ENCODE measurements at places on chromosomes 7 and 10.

- DNase-seq, result no peak
Measured at GRCh38 chr10:118764195-118764594, 9.4 kb upstream of the CACUL1 start.

DNA sequence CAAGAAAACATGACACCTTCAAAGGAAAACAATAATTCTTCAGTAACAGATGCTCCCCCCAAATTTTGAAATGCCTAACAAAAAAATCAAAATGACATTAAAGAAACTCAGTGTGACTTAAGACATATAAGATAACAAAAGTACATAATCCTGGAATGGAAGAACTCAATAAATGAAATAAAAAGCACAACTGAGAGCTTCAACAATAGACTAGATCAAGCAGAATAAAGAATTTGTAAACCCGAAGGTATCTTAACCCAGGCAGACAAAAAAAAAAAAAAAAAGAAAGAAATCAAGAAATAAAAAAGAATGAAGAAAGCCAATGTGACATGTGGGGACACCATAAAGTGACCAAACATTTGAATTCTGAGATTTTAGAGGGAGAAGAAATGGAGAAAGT is 27.7 kb upstream of the LRRD1 start:
- DNase-seq, result no peak

DNA sequence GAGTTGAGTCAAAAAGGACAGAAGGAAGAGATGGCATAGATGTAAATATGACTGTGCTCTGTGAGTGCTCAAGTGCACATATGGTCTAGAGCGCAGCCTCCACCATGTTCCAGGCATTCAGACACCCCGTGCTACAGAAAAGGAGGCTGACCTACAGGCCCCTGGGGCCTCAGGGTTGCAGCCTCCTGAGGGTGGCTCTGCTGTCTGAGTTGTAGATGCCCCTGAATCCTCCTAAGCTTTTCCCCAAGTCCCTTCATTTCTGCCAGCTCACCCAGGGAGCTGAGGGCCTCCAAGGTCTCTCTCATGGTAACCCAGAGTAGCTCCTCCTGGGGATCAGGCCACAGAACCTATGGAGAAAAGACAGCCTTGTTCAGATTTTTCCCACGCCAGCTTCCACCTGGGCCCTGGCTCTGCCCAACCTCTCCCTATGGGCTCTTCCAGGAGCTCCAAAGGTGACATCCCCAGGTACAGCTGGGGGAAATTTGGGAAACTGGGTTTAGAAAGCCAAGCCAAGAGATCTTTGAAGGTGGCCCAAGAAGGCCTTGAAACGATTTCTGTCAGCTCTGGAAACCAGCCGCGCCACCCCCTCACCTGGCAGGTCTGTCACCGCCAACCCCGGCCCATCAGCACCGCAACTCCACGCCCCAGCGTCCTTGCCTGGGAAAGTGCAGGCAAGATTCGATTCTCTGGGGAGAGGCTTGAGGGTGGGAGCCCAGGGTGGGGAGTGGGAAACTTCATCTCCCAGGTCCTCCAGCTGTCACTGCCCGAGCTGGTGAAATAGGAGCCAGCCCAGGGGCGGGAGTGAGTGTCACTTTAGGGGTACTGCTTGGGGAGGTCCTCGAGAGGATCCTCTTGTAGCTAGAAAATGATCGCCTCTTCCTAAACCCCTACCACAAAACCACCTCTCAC is 2.4 kb downstream of the ZNF467 start:
- DNase-seq, result no peak

GRCh38 chr7:47295606-47296005 is 286.3 kb downstream of the TNS3 start:
- no peak for DNase-seq

GRCh38 chr10:34957531-34957930 is 132.6 kb downstream of the CUL2 start:
- DNase-seq, result no peak

DNA sequence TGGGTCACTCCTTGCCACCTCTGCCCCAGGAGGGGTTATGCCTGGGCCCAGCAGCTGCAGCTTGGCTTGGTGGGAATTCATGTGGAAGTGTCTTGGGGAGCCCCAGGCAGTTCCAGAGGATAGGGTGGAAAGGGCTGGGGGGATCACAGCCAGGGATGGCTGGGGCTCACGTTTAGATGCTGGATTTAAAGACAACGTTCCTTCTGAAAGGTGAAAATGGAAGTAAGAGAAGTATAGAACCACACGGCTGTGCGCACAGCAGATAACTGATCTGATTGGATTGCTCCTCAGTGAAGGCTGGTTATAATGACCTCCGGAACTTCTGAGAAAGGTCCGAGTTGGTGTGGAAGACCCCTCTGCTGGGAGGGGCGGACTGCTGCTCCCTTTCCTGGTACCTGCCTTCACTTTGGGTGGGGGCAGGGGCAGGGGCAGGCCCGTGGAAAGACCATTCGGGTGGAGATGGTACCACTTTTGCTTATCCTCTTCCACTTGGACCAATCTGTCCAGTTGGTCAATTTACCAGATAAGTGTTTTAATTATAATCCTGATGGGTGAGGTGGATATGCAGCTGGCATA is 7.9 kb upstream of the MYL7 start:
- DNase-seq, result no peak

- DNase-seq, result no peak
Measured at GRCh38 chr7:149854611-149855360, 16.6 kb downstream of the ZNF862 start.

GRCh38 chr10:69872323-69872722 is 70.6 kb downstream of the COL13A1 start:
- DNase-seq, result no peak

GRCh38 chr10:7546385-7546967 is 120.3 kb downstream of the ITIH5 start:
- no peak for DNase-seq

GRCh38 chr10:18719811-18720210 is 60.6 kb downstream of the ARL5B start:
- DNase-seq, result no peak

DNA sequence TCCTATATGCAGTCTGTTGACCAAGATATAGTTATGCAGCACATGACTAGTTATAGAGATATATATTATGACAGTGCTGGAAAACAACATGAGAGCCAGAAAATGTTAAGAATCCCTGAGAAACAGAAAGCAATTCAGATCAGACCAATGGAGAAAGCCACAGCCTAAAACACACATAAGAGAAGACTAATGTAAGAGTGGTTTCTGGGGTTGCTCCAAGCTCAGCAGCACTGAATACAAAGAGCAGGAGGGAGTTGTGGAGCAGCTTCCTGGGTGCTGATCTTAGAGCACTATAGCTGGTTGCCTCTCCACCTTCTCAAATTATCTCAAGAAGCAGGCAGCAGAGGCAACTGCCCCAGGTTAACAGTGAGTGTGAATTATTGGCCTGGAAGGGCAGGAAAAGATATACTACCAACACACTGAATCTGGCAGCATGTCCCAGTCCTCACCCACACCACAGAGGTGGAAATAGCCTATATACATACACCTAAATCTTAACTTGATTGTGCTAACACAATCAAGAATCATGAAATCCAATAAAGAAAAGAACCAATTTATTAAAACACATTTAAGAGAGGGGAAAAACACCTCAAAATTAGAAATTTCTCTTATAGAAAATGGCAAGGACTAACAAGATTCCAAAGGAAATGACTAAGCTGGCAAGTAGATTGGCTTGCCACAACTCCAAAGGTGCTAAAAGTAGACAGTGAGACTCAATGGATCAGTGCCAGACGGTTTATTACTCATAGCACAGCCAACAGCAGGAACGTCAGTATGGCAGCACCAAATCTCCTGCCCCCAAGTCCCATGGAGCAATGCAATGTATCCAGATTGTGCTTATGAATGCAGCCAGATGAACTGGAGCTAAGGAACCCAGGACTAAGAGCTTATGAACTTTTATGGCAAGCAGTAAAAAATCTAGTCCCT is 5.1 kb downstream of the PTTG1IP2 start:
- DNase-seq, result no peak

GRCh38 chr7:144384071-144384470 is 19.4 kb downstream of the NOBOX start:
- no peak for DNase-seq

DNA sequence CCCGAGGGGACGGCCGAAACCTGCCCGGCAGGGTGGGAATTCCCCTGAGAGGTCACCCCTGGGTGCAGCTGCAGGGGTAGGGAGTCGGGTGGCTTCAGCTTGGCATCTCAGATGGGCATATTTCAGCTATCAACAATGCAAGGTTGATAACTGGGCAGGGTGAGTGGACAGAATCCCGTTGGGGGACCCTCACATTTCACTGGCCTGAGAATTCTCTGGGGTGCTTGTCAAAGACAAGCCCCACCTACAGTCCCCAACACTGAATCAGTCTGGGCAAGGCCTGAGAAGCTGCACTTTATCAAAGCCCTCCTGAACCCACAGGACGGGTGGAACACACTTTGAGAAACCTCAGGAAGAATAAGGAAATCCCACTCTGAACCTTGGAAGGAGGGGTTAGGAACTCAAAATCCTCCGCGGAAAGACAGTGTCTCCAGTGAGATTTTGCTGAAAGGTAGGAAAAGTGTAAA is 3.1 kb downstream of the RGS10 start:
- DNase-seq, result no peak
